ENCODE measurements at places on chromosomes 3 and 15.

DNA sequence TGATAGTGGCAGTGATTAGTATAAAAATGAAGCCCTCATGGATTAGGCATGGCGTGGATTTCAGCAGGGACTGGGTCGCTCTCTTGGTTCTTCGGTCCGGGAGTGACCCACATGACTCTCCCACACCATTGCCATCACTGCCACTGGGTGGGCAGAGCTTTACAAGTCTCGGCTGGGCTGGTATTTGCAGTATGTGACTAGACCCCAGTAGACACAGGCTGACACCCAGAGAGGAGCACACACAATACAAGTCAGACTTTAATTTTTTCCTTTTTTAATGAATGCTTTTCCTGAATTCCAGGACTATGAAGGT, 1.5 kb downstream of the SV2B start:
- DNase-seq: no peak

DNA sequence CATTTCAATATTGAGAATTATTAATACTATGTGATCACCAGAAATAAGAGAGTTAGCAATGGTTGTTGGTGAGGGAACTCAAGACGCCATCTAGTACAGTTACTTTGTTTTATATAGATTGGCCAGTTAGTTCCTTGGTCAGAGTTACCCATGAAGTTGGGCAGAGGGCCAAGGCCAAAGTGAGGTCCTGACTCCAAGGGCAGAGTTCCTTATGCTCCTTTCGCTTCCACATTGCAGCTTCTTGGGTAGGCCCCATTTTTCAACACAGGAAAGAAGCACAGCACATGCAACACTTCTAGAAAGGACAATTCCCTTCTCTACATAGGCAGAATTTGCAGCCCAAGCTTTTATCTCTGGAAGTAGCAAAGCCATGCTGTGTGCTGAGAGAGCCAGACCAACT, 178.6 kb downstream of the KCNAB1 start:
- no peak for DNase-seq

- no peak for DNase-seq
Measured at GRCh38 chr3:157865352-157866000, 240.7 kb downstream of the SHOX2 start.

DNA sequence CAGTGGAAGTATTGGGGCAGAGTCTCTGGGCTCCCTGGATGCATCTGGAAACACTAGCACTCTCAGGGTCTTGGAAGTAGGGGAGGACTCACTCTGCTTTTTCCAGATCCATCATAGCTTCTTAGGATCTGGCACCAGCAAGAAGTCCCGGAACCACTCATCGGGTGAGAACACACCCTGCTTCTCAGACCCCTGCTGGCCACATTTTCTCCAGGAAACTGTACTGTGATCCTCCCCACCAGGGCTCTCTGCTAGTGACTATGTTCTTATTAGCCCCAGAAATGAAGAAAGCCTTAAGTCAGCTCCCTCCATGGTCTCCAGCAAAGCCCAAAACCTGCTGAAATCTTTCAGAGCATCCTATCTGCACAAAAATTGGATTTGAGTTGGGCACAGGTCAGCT, 197.3 kb upstream of the GADL1 start:
- DNase-seq: no peak

- peak; percentile 49 for DNase-seq
Measured at GRCh38 chr3:197554196-197554561, 1.6 kb downstream of the BDH1 start.

GRCh38 chr3:32620611-32621310, 50.1 kb upstream of the DYNC1LI1 start:
- DNase-seq: no peak

GRCh38 chr15:48569591-48570302, 75.8 kb downstream of the FBN1 start:
- no peak for DNase-seq

DNA sequence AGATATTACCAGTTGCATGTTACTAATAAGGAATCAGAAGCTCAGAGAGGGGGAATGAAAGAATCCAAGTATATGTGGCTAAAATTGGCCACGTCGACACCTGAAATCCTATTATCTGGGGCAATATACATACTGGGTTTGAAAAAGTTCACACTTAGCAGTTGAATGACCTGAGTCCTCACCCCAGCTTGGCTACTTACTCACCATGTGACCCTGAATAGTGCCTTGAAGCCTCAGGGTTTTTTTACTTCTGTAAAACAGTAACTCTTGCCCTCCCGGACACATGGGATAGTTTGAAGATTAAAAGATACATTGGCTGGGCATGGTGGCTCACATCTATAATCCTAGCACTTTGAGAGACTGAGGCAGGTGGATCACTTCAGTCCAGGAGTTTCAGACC, 342.2 kb upstream of the TPRG1 start:
- no peak for DNase-seq

DNA sequence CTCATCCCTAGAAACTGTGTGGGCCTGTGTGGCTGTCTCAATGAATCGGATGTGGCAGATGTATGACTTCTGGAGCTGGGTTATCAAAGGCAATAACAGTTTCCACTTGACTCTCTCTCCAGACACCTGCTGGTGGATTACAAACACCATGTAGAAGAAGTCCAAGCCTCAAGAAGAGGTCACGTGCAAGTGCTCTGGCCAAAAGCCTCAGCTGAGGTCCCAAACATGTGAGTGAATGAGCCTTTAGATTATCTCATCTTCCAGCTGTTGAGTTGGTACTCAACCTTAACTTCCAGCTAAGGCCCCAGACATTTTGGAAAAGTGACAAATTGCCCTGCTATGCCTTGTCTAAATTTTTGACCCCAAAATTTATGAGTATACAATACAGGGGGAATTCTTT, 42.7 kb upstream of the IL12A start:
- DNase-seq: no peak

- DNase-seq: no peak
Measured at GRCh38 chr15:68175526-68175925, 29.6 kb downstream of the CALML4 start.

DNA sequence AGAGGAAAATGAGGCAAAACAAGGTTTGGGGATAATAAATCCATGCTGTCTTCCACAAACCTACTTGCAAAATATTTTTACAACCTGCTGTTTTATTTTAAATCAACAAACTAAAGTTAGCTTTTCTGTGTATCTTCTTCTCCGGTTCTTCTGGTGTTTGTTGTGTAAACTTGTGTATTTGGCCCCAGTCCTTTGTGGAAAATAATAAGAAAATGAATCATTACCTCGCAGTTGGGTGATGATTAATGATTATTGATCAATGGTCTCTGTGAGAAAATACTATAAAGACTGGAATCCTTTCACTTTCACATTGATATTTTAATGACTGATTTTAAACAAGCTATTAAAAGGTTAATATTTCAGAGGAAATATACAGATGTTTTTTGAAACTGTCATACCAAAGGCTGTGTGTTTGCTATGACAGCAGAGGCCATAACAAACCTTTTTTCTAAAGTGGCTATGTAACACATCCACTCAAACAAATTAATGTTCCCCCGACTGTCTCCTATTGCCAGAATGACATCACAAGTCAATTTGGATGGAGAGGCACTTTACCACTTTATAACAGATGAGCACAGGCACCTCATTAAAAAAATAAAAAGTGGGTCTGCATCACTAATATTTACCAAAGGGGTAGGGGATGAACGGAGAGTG, 152.5 kb downstream of the MEX3B start:
- no peak for DNase-seq

DNA sequence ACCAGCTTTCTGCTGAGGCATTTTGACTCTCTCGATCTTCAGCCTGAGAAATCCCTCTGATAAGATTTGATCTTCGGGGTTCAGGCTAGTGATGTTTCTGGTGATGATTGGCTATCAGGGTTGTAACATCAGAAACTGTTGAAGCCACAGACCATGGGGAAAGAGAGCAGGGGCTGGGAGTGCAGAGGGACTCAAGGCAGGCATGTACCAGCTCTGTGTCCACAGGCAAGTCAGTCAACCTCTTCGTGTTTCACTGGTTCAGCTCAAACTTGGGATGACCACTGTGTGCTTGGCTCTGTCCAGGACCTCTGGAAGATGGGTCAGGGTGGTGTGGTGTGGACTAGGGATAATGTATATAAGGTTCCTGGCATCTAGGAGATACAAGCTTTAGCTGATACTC, 116.5 kb downstream of the EEFSEC start:
- no peak for DNase-seq

DNA sequence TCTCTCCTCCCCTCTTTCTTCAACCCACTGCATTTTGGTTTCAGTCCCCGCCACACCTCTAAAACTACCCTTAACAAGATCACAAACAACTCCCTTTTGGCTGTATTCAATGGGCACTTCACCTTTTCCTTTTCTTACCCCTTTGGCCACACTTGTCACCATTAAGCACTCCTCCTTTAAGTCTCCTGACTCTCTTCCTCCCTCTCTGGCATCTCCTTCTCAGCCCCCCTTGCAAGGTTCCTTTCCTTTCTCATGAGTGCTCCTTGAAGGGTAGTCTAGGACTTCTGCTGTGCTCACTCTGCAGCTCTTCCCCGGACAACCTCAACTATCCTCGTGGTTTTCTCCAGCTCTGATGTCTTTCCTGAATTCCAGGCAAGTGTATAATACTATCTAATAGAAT, 103.7 kb downstream of the RPL22L1 start:
- DNase-seq: no peak

DNA sequence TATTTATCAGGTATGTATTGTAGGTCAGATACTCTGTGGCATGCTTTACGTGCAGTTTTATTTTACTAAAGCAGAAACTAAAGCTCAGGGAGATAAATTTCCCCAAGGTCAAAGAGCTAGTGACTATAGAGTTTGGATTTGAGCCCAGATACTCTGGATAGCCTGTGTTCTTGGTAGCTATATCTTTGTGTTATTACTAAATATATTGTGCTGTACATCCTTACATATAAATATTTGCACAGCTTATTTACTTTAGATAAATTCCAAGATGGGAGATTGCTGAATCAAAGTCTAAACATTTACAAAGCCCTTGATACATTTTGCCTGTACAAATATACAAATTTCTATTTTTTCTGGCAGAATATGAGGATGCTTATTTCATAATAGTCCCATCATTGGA, 660.9 kb upstream of the NAALADL2 start:
- DNase-seq: no peak

DNA sequence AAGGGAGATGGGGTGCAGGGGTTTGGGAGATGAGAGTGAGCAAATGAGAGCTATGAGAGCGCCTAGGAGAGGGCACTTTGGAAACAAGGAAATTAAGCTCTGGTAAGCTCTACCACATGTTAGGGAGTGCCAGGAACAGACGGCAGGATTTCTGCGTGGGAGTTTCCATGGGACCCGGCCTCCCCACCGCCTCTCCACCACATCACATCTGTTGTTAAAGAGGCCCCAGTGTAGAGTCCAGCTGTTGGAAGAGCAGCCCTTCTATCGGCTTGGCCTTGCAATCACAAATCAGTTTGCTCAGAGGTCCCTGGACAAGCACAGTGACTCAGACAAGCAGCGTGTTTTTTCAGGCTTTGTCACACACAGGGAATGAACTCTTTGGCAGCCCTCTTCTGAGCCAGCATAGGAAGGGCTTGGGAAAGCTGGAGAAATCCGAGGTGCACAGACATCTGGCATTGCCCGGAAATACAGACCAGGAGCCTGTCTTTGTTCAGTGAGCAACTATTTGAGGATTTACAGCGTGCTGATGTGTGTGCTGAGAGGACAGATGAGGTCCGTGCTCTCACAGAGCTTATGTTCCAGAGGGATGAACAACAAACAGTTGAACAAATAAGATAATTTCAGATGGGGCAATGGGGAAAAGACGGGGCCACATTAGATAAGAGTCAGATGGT, 370.6 kb upstream of the PROK2 start:
- peak; percentile 92 for DNase-seq

DNA sequence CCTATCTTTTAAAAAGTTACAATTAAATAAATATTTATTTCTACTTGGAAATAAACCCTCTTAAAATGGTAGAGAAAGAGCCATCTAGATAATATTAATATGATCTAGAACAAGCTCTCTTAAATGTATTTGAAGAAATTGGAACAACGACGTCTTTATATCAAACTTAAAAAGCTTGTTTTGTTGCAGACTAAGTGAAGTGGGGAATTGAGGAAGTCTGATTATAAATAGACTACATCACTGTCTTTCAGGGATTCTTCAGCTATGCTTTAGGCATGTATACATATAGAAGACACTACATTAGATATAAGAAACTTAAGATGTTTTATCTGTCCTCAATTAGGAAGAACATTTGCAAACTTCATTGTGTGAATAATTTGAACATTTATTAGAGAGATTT, 1.8 kb downstream of the BCHE start:
- DNase-seq: no peak

DNA sequence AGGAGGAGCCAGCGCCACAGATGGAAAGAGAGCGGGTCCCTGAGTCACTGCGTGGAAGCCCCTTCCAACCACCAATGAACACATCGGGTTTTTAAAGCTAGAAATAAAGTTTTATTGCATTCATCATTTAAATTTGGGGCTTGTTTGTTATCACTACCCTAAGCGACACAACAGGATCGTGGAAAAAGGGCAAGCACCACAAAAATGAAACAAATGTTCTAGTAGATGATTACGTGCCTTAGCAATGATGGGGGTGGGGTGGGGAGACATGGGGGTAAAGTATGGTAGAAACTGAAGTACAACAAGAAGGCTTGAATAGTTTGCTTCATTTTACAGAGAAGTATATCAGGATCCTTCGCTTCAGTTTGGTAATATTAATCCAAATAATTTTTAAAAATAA, 221.6 kb upstream of the ATP10A start:
- no peak for DNase-seq

- peak; percentile 86 for DNase-seq
Measured at GRCh38 chr3:38334142-38335055, 12.2 kb upstream of the XYLB start.

- peak; percentile 84 for DNase-seq
Measured at GRCh38 chr3:44883999-44884431, 9.6 kb downstream of the TGM4 start.

DNA sequence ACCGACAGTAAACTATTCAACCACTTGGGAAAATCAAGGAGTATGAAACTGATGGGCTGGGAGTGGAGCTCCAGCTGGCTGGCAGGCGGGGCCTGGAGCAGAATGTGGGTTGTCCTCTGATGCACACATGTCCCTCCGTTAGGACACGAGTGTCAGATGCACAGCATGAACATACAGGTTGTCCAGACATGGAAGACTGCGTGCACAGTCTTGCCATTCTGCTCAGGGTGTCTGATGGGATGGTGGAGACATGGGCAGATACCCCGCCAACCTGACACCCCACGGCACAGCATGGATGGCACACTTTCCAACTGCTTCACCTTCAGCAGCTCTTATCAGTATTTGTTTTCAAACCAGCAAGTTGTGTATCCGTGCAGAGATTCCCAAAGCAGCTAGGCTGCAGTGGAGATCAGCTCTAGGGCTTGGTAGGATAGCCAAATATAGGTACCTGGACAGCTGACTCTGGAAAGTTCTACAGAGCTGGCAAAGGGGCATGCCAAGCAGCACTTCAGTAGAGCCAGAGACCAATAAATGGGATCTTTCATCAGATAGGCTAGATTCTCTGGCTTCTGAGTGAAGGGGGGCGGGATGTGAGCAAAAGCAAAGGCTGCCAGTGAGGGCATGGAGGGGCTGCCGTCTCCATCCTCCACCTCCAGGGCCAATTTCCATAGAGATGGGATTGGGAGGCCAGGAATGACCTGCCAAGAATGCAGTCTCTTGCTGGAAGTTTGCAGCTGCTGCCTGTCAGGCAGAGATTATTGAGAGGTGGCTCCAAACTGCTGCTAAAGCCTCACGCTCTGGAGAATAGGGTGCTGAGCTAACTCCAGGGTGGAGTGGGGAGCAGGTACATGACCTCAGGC, 47.2 kb upstream of the KY start:
- DNase-seq: no peak
